ENCODE measurements at places on chromosomes 16 and 17.

GRCh38 chr17:79112471-79112870, 37.8 kb downstream of the ENGASE start:
- no peak for DNase-seq

DNA sequence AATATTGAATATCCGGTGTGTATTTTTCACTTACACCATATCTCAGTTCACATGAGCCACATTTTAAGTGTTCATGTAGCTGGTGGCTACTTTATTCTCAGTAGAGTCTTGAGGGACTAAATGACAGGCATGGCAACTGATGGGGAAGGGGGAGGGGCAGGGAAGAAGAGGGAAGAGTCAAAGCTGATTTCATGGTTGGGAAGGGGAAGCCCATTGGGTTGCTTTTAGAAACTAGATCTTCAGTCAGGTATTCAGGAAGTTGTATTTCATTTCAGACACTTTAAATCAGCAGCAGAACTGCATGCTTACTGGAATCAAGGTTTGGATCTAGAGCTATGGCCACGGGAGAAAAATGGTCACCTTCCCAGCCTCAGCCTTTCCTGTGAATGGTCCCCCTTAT, 2.9 kb upstream of the WIPI1 start:
- DNase-seq: no peak

DNA sequence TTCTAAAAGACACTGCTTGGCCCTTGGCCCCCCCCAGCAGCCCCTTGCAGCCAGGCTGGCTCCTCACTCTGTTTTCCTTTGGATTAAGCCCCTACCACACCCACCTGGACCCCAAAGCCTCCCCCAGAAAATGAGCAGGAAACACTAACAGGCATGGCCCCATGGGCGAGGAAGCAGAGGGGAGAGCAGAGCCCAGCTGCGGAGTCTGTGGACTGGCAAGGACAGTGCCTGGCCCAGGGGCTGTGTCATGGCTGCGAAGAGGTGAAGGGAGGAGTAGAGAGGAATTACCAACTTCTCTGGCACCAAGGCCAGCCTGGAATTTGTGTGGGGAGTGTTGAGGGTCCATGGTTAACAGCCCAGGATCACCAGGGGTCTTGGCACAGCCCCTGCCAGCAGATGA, 47.4 kb downstream of the MRC2 start:
- no peak for DNase-seq

- no peak for DNase-seq
Observed at GRCh38 chr17:19327031-19327783, 35.3 kb downstream of the B9D1 start.

GRCh38 chr17:80106751-80107150, 5.4 kb downstream of the GAA start:
- no peak for DNase-seq

DNA sequence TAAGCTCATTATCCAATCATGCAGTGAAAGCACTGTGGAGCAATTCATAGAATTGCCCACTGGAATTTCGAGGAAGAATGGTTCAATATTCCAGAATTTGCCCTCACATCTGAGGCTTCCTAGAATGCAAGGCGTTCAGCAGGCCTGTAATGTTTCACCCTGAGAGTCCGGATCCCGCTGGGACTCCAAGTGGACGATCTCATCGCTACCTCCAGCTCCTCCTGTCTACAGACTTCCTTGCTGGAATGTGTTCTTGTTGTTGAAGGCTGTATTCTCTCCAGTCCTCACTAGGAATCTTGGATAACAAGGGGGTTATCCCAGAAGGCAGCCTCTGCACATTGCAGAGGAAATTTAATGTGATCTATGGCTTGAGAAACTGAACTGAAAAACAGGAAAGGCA, 7.8 kb downstream of the SLC47A1 start:
- no peak for DNase-seq

DNA sequence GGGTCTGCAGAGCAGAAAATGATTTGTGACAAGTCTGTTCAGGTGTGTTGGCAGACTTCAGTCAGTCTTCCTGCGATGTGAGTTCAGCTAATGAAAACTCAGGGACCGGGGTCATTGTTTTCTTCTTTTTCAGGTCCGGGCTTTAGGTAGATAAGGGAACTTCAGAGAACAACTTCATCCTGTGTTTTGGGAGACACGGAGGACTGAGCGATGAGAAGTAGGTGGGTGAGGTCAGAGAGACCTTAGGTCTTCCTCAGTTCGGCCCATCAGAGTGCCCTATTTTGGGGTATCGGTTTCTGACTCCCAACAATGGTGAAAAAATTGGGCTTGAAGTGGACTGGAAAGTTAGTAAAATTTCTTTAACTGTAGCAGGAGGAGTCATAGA, 88.9 kb upstream of the ATF7IP2 start:
- no peak for DNase-seq

DNA sequence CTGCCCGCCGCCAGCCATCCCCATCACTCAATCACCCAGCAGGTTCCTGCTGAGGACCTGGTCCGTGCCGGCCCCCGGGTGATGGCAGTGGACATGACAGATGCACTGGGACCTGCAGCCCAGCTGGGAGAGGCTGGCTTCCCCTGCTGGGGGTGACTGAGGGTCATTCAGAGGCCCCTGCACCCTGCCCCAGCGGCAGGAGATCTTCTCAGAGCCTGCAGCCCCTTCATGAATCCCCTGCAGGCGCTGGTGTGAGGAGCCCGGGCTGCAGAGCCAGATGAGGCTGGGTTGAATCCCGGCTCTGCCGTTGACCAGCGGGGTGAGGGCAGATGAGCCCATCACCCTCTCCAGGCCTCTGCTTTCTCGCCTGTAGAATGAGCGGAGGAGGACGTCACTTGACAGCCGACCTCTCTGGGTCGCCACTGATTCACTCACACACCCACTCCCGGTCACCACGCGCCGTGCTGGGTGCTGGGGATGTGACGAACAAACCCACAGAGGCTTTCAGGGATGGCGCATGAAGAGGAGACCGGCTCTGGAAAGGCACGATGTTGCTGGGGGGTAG, 95.2 kb upstream of the CIBAR2 start:
- DNase-seq: no peak

- no peak for DNase-seq
Observed at GRCh38 chr17:82239926-82240505, 11.2 kb downstream of the SLC16A3 start.

- no peak for DNase-seq
Observed at GRCh38 chr17:56688151-56688550, 94.7 kb downstream of the NOG start.

All from stimulated activated CD8-positive, alpha-beta memory T cell treated with anti-CD3 and anti-CD28 coated beads, Interleukin-15, amount 100 ng/mL, for 24 hours (primary cell).